NCI-H1417 (cell line): ENCODE measurements at places on chromosomes 2 and 18.

GRCh38 chr2:136394136-136395060, 276.4 kb upstream of the CXCR4 start:
- no peak for DNase-seq

DNA sequence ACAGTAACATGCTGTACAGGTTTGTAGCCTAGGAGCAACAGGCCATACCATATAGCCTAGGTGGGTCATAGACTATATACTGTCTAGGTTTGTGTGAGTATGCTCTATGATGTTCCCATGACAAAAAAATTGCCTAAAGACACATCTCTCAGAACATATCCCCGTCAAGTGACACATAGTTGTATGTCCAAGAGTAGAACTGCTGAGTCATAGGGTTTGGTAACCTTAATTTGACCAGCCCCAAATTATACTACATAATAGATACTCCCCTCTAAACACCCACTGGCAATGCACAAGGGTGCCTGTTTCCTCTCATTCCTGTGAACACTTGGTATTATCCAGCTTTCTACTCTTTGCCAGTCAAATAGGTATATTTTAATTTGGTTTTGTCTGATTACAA, 161.6 kb downstream of the LCLAT1 start:
- no peak for DNase-seq

DNA sequence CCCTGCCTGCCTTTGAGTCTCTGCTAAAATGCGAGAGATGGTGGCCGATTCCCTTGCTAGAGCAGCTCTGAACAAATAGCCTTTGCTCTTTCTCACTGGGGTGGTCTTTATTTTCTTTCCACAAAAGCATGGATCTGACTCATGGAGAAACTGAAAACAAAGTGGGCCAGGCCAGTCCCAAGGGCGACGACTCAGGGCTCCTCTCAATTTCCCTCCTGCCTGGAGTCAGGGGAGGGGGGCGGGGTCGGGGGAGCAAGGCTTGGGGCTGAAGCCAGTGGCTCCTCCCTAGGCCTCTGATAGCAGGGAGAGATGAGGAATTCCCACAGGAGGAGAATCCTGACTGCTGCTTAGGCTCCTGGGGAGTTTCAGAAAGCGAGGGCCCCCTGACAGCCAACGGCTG, 17.1 kb upstream of the IL1R2 start:
- no peak for DNase-seq

DNA sequence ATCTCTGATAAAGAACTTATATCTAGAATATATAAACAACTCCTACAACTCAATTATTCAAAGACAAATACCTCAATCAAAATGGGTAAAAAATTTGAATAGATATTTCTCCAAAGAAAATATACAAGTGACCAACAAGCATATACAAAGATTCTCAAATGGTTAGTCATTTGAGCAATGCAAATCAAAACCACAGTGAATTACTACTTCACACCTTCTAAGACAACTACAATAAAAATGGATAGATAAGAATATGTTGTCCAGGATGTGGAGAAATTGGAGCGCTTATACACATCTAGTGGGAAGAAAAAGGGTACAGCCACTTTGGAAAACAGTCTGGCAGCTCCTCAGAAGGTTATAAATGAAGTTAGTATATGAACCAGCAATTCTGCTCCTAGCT, 332.9 kb downstream of the TGIF1 start:
- no peak for DNase-seq

DNA sequence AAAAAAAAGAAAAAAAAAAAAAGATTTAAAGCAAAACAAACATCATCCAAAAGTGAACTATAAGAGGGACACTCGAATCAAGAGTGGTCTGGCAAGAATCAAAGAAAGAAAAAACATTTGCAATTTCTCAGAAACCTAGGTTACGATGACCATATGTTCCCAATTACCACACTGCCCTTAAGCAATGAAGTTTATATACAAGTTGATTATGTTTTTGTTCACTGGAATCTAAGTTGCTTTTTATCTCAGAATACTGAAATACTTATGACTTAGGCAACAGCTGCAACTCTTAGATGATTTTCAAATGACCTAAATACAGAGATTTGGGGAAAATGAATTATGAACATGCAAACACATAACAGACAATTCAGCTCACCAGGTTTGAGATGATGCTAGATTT, 597.1 kb upstream of the CHAC2 start:
- DNase-seq: no peak

GRCh38 chr2:235553696-235554100, 59.9 kb downstream of the AGAP1 start:
- DNase-seq: no peak
